ENCODE measurements at places on chromosomes 7 and 10. TPM values are rescaled to one million over a fixed set of nuclear protein-coding genes. Genes with fewer than 3 reads are reported as not detected.

GRCh38 chr7:127962589-127963361 is 68.5 kb downstream of the LRRC4 start:
- H3K27me3 ChIP-seq = no peaks in the 10 kb centered on the region
- no peak for DNase-seq
- H3K36me3 ChIP-seq = peaks cover 4% of the 10 kb centered on the region
- H3K4me1 ChIP-seq = no peaks in the 10 kb centered on the region

GRCh38 chr7:135840591-135840990 is 92.0 kb upstream of the FAM180A start:
- no peak for DNase-seq
- H3K27me3 ChIP-seq = no peaks in the 10 kb centered on the region
- no peaks in the 10 kb centered on the region for H3K4me1 ChIP-seq
- no peak overlapping the region for H3K27ac ChIP-seq
- H3K4me3 ChIP-seq = no peak overlapping the region

DNA sequence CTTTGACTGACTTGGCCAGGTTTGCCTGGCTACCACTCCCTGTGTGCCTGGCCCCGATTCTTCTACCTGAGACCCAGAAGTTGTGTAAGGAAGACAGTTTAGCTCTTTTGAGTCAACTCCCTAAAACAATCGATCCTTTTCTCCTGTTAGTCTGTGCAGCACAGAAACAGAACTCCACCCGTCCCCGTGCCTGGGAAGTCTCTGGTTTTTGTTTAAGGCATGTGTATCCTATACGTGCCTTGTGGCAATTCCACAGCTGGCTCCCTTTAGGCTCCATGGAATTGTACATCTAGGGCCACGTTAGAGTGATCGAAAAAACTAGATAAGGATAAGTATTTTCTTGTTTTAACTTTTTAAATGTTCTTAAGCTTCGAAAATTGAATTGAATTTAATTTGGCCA is 131.6 kb downstream of the BICC1 start:
- H3K36me3 ChIP-seq = no peaks in the 10 kb centered on the region
- no peaks in the 10 kb centered on the region for H3K27me3 ChIP-seq
- H3K4me1 ChIP-seq = no peaks in the 10 kb centered on the region
- H3K4me3 ChIP-seq = no peak overlapping the region
- H3K27ac ChIP-seq = no peak overlapping the region
- DNase-seq = no peak

DNA sequence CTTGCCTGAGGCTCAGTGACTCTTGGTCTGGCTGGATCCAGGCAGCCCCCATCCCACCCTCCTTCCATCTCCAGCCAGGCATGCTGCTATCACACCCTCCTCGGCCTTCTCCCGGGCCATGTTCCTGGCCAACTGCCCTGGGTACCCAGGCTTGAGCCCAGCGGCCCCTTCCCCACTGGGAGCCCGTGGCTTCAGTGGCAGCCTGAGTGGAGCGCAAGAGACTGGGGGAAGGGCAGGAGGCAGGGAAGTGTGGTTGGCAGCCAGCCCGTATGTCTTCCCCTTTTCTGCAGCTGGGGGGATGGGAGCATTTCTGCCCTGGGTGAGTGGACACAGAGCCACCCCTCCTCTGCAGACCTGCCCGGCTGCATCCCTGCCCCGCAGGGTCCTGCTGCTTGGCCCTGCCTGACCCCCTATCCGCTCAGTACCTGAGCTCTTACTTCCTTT is 148.5 kb downstream of the ARHGAP22 start:
- no peak overlapping the region for H3K4me3 ChIP-seq
- H3K36me3 ChIP-seq = no peaks in the 10 kb centered on the region
- H3K27ac ChIP-seq = peak overlapping the region; percentile 47
- no peaks in the 10 kb centered on the region for H3K27me3 ChIP-seq
- DNase-seq = no peak

- DNase-seq = peak; percentile 45
- peak overlapping the region; percentile 49 for H3K4me3 ChIP-seq
- no peak overlapping the region for H3K27ac ChIP-seq
- peaks cover 23% of the 10 kb centered on the region for H3K4me1 ChIP-seq
These were observed 101.7 kb upstream of the SVIL start for GRCh38 chr10:29736366-29737073.

DNA sequence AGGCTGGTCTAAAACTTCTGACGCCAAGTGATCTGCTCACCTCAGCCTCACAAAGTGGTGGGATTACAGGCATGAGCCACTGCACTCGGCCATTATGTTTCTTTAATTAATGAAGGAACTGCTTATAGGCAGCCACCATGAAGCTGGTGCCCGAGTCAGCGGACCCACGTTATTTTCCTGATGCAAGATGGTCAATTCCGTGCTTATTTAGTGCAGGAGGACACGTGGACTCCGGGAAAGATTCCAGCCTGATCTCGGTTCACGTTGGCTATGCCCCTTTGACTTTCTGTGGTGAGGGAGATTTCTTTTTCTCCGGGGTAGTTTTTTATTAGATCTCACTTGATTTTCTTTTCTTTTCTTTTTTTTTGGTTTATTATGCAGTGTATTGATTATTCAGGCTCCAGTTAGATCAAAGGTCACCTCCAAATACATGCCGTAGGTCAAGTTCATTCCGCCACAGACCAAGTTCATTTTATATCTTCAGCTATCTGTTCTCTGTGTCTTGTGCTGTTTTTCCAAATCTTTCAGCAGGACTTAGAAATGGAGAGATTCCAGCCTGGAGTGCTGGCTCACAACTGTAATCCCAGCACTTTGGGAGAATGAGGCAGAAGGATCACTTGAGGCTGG is 8.3 kb downstream of the CAMK1D start:
- H3K27ac ChIP-seq = no peak overlapping the region
- no peaks in the 10 kb centered on the region for H3K36me3 ChIP-seq
- no peak overlapping the region for H3K4me3 ChIP-seq
- no peak for DNase-seq
- peaks cover 24% of the 10 kb centered on the region for H3K4me1 ChIP-seq
- H3K27me3 ChIP-seq = no peaks in the 10 kb centered on the region

DNA sequence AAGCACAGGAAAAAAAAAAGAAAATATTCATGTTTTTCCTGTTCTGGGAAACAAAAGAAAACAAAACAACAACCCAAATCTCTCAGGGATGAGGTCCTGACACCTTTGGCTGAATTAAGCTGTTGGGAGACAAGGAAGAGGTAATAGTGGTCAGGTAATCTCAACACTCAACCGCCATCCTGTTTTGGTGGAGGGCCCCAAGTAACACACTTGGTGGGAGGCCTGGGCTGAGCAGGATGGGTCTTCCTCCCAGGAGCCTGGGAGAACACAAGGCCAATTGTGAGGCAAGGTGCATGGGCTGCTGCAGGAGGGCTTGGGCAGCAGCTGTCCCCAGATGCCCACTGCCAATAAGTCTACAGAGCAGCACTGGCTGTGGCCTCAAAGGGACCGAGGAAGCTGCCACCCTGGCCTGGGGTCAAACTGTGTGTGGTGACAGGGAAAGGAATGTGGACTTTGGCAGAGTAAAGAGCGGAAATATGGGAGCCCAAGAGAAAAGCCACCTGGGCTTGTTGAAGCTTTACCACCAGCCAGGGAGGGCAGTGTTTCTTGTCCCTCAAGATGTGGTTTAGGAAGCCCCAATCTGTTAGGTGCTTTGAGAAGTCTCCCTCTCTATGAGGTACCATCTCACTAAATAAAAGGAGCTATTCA is 93.5 kb upstream of the SLC25A13 start:
- no peaks in the 10 kb centered on the region for H3K36me3 ChIP-seq
- H3K27ac ChIP-seq = no peak overlapping the region
- H3K27me3 ChIP-seq = no peaks in the 10 kb centered on the region
- no peak overlapping the region for H3K4me3 ChIP-seq
- DNase-seq = no peak
- no peaks in the 10 kb centered on the region for H3K4me1 ChIP-seq

DNA sequence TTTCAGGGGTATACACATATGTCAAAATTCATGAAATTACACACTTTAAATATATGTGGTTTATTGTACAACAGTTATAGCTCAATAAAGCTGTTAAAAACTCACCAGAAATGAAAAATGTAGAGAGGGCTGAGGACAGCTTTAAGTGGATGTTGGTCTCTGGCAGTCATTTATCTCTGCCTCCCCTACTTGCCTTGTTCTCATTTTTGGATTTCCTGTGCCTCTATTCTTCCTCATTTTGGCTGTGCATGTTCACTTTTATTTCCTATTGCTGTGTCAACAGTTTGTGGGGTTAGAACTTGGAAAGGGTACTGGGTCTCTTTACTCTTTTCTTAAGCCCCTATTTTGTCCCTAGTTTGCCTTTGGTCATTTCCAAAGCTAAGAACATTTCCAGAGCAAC is 18.6 kb upstream of the MEST start:
- no peaks in the 10 kb centered on the region for H3K27me3 ChIP-seq
- H3K27ac ChIP-seq = no peak overlapping the region
- no peak overlapping the region for H3K4me3 ChIP-seq
- no peaks in the 10 kb centered on the region for H3K36me3 ChIP-seq
- no peaks in the 10 kb centered on the region for H3K4me1 ChIP-seq
- DNase-seq = no peak

- no peaks in the 10 kb centered on the region for H3K4me1 ChIP-seq
- no peak overlapping the region for H3K4me3 ChIP-seq
- H3K27me3 ChIP-seq = no peaks in the 10 kb centered on the region
- no peak for DNase-seq
- no peaks in the 10 kb centered on the region for H3K36me3 ChIP-seq
These were observed 975.2 kb upstream of the GHITM start for GRCh38 chr10:83164156-83164555.

DNA sequence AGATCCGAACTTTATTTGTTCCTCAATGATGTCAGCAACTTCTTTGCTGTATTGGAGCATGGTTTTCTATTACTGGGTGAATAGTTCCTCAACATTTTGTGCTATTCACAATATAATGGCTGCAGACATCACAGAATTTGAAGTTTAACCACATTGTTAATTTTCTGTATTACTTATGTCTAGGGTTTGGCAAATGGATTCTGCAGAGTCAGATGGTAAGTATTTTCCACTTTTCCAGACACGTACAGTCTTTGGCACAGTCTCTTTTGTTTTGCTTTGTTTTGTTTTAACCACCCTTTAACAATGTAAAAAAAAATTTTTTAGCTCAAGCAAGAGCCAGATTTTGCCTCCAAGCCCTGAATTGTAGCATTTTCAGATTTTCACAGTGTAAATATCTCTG is 36.8 kb upstream of the FOXK1 start:
- peaks cover 7% of the 10 kb centered on the region for H3K4me1 ChIP-seq
- no peaks in the 10 kb centered on the region for H3K36me3 ChIP-seq
- H3K27ac ChIP-seq = no peak overlapping the region
- no peak for DNase-seq
- no peak overlapping the region for H3K4me3 ChIP-seq

DNA sequence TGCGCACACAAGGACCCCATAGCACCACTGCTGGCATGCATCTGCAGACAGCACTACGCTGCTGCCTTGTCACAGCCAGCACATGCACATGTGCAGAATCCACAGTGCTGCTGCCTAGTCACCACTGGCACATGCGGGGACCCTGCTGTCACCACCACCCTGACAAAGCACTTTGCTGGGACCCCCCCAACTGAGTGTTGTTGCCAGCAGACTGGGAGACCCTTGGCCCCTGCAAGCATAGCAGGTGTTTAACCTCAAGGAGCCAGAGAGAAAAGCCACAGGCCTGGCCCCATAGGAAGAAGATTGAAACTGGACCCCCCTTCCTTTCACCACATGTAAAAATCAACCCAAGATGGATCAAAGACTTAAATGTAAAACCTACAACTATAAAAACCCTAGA is 211.2 kb downstream of the ITGB1 start:
- no peaks in the 10 kb centered on the region for H3K4me1 ChIP-seq
- H3K36me3 ChIP-seq = no peaks in the 10 kb centered on the region
- H3K27me3 ChIP-seq = no peaks in the 10 kb centered on the region
- H3K4me3 ChIP-seq = no peak overlapping the region
- H3K27ac ChIP-seq = no peak overlapping the region

DNA sequence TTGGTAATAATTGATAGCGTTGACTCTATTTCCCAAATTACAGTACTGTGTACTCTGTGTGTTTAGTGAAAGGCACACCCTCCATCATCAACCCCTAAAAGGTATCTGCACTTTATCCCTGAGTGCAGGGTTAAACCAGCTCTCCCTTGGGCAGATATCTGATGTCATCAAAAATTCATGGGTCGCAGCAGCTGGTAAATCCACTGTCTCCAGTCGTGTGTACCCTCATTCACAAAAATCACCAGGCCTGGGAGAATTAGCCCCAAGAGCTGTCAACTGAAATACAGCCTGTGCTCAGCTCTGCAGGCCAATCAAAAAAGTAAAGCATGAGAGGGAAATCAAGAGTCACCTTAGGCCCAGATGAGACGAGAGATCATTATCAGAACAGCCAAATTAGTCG is 103.7 kb downstream of the HIP1 start:
- H3K4me1 ChIP-seq = peaks cover 7% of the 10 kb centered on the region
- no peak overlapping the region for H3K4me3 ChIP-seq
- H3K27me3 ChIP-seq = no peaks in the 10 kb centered on the region
- H3K27ac ChIP-seq = no peak overlapping the region
- H3K36me3 ChIP-seq = no peaks in the 10 kb centered on the region
- no peak for DNase-seq

- H3K27me3 ChIP-seq = no peaks in the 10 kb centered on the region
- H3K4me1 ChIP-seq = no peaks in the 10 kb centered on the region
- DNase-seq = no peak
- no peak overlapping the region for H3K4me3 ChIP-seq
- no peaks in the 10 kb centered on the region for H3K36me3 ChIP-seq
These were observed 153.4 kb downstream of the SORCS1 start for GRCh38 chr10:107011105-107011504.

GRCh38 chr10:111072232-111072631 is 4.6 kb upstream of the ADRA2A start:
- H3K27ac ChIP-seq = no peak overlapping the region
- no peak for DNase-seq
- H3K36me3 ChIP-seq = no peaks in the 10 kb centered on the region
- H3K4me1 ChIP-seq = no peaks in the 10 kb centered on the region

DNA sequence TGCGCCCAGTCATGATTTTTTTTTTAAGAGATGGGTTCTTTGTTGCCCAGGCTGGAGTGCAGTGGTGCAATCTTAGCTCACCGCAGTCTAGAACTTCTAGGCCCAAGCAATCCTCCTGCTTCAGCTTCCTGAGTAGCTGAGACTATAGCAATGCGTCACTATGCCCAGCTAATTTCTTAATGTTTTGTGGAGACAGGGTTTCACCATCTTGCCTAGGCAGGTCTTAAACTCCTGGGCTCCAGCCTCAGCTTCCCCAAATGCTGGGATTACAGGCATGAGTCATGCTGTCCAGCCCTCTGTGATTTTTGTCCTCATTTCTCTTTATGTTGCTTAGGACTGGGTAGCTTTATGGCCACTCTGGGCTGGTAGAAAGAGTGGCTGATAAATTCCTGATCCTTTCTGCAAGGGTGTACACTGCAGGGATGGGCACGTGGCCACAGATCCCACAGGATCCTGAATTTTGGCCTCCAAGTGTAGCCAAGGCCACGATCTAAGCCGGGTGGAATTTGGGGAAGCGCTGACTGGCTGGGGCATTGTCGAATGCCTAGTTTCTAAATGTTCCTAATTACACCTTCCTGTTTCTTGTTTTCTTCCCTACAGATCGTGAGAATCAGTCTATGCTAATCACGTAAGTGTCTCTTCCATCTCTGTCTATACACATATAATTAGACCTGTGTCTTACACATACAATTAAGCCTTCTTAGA is 24.1 kb upstream of the MYH16 start:
- no peak for DNase-seq
- H3K36me3 ChIP-seq = no peaks in the 10 kb centered on the region
- no peaks in the 10 kb centered on the region for H3K27me3 ChIP-seq
- no peaks in the 10 kb centered on the region for H3K4me1 ChIP-seq
- no peak overlapping the region for H3K27ac ChIP-seq

The CALCR gene
- not detected for total RNA-seq

The SDK1 gene
- 0.04 TPM for total RNA-seq

The CPED1 gene
- total RNA-seq = 0.27 TPM

The GLRX3 gene
- total RNA-seq = 169 TPM

The GIMAP8 gene
- 11.8 TPM for total RNA-seq

The SFXN2 gene
- 30.6 TPM for total RNA-seq

The MUC3A gene
- not detected for total RNA-seq

The AS3MT gene
- total RNA-seq = 0.44 TPM

The DDIT4 gene
- total RNA-seq = 156 TPM
